WTC11 (cell line): ENCODE measurements at places on chromosomes 13 and 19. TPM values are rescaled to one million over a fixed set of nuclear protein-coding genes. Genes with fewer than 3 reads are reported as not detected.

Gene AP2A1
- 119 to 127 TPM (median 120 TPM) in 3 replicates for total RNA-seq

- no peak for DNase-seq
Measured at GRCh38 chr13:106990594-106990993, 422.7 kb upstream of the ARGLU1 start.

DNA sequence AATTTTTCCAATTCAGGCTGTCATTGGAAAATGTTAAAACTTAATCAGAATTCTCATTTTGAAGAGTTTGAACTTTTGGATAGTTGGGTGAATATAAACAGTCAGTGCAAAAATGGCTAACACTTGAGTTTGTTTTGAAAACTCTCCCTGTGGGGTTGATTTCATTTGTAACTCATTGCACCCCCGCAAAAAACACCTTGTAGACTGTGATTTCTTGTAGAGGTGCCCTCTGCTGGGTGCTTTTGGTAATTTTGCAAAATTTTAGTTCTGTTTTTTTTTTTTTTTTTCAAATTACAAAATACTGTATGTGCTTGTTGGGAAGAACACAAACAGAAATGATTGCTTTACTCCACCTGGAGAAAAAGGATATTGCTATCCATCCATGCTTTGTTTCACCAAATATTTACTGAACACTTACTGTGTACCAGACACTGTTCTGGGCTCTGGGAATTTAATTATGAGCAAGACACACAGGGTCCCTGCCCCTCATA is 28.2 kb upstream of the GPI start:
- DNase-seq, result no peak

Gene EXOSC5
- 56.4 to 60.3 TPM (median 56.6 TPM) in 3 replicates for total RNA-seq

Gene CEACAM20
- total RNA-seq, result not detected in 3 replicates

- no peak for DNase-seq
Measured at GRCh38 chr19:45645068-45645630, 6.0 kb upstream of the EML2 start.

DNA sequence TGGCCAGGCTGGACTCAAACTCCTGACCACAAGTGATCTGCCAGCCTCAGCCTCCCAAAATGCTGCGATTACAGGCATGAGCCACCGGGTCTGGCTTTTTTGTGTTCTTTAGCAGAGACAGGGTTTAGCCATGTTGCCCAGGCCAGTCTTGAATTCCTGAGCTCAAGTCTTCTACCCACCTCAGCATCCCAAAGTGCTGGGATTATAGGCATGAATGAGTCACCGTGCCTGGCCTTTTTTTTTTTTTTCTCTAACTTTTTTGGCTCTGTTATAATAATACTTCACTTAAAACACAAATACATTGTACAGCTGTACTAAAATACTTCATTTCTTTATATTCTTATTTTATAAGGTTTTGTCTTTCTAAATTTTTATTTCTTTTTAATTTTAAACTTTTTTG is 599.5 kb upstream of the PCDH9 start:
- no peak for DNase-seq

GRCh38 chr19:21109116-21109515 is 27.1 kb downstream of the ZNF714 start:
- DNase-seq, result no peak
